Pons (tissue), 1 donor: ENCODE measurements at places on chromosomes 11 and 22.

GRCh38 chr11:78548911-78549590, 25.6 kb downstream of the NARS2 start:
- DNase-seq, result peak; percentile 36

GRCh38 chr22:38035530-38035885, 21.7 kb upstream of the PICK1 start:
- DNase-seq, result no peak

- no peak for DNase-seq
These were observed 300.2 kb downstream of the MN1 start for GRCh38 chr22:27501191-27501936.

DNA sequence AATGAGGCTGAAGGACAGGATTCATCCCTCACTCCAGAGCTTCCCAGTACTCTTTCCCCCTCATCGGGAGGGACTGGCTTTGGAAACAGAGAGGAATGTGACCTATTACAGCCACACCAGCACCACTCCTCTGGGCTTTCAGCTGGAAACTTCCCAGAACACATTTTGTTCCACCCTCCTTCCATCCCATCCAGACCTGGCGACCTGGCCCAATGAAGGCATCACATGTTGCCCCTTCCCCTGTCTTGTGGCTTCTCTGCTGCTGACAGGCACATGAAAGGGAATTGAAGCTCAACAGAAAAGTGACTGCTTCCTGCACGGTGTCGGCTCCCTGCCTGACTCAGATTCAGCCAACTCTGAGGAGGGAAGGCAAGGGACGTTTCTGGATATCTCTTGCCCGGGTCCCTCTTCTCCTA, 19.1 kb downstream of the IRAG1 start:
- DNase-seq, result no peak

- DNase-seq, result no peak
These were observed 37.3 kb downstream of the DIXDC1 start for GRCh38 chr11:111974446-111974845.

GRCh38 chr22:37453696-37454095, 26.4 kb upstream of the ELFN2 start:
- DNase-seq, result no peak

DNA sequence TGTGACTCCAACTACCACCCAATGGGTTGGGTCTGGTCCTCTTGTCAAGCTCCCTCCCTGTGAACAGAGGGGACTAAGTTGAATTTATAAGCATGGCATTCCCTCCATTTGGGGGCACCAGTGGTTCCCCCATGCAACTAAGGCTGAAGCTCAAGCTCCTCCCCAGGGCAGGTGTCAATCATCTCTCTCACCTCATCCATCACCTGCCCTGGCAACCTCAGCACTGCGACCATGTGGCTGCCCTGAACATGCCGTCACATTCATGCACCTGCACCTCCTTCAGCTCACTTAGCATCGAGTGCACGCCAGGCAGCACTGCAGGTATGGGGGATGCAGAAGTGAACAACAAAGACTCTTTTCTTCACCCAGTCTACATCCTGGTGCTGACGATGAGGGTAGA, 799.3 kb downstream of the TBC1D22A start:
- no peak for DNase-seq

DNA sequence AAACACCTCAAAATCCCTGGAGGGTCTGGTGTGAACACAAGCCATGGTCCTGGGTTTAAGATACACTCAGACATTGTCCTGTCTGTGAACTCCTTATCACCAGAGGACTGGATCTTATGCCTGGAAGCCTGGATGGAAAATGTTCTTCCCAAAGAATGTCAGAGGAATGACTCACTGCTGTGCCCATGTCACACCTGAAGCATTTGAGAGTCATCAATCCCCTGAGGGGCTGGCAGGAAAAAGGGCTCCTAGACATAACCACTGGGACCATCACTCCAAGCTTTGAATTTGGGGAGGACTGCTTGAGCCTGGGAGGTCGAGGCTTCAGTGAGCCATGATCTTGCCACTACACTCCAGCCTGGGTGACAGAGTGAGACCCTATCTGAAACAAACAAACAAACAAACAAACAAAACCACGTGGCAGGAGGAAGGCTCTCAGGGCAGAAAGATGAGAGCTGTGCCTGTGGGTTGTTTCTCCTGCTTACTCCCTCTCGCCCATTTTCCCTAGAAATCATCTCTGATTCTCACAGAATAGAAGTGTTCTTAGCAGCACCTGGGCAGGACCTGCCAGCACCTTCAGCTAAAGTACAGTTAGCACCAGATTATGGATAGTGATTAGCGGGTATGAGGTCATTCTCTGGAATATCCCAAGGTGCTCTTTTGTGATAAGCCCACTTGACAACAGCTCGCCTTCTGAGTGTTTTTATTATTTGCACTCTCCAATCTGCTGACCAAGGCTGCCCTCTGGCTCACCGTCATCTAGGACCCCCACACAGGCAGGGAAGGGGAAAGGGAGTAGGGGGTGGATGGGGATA, 11.9 kb upstream of the PRG2 start:
- no peak for DNase-seq

DNA sequence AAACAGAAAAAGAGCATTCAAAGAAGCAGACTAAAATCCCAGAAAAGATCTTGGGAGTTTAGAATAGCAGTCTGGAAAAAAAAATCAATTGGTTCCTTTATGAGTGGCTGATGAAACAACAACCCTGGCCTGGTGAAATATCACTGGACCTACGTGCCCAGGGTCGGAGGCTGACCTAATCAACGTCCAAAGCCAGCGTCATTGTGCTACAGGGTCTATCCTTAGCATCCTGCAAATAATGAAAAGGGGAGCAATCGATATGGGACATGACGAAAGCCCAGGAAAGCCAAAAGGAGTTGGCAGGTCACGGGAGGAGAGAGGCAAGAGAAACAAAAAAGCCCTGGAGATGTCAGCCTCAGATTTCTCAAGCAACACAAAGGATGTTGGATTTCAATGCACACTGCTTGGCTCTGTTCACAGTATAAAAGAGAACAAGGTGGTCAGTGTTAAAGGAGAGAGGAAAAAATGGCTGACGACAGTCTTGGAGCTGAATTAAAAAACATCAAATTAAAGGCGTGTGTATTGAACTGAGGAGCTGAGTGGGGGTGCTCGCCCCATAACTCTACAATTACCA, 148.8 kb downstream of the BLID start:
- peak; percentile 83 for DNase-seq
